ENCODE measurements at places on chromosomes 3 and 15.

- no peak for DNase-seq
These were observed 13.4 kb downstream of the ATRIP start for GRCh38 chr3:48459773-48460516.

DNA sequence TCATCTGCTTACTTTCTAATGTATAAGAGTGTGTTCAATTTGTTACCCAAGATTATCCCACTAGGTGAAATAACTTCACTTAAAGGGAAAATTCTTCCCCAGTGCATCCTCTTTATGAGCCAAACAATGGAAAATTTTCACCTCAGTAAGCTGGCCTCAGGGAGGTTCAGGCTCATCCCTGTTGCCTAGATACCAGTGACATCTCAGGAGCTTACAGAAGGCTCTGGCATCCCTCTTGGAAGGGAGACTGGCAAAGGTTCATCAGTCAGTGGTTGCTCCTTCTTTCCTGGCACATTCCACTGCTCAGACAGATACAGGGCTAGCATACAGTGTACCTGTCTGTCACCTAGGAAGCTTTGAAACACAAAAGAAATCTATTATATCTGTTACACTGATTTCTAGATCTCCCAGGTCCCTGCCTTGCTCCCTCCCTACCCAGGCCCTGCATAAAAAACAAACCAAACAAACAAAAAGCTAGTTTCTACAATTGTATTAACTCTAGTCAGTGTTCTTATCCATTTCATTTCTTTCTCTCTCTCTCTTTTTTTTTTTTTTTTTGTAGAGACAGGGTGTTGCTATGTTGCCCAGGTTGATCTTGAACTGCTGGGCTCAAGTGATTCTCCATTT, 1.7 kb downstream of the IP6K2 start:
- DNase-seq: no peak

DNA sequence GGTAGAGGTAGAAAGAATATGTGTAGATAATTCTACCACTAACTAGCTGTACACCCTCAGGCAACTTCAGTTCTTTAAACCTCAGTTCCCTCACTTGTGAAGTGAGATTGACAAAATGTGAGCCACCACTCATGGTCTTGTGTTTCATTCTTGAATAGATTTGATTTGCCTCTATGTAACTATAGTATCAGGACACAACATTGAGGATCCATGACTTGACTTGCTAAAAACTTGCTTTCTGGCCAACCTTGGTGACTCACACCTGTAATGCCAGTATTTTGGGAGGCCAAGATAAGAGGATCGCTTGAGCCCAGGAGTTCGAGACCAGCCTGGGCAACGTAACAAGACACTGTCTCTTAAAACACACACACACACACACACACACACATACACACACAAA, 115.8 kb upstream of the FLNB start:
- DNase-seq: no peak

DNA sequence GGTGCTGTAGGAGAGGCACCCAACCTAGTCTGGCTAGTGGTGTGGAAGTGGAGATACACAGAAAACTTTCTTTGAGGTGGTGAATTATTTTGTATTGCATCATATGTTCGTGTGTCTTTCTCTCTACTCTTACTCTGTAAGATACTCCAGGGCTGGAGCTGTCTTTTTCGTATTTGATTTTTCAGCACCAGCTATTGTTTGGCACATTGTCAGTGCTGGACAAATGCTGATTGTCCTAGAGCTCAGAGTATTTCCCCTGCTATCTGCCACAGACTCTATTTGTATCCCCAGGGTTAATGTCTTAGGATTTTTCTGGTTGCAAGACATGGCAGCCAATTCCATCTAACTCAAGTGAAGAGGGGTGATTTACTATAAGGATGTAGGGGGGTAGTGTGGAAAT, 110.5 kb downstream of the SAMMSON start:
- no peak for DNase-seq

GRCh38 chr15:20341901-20342600, 199.5 kb downstream of the GOLGA6L6 start:
- peak; percentile 69 for DNase-seq

DNA sequence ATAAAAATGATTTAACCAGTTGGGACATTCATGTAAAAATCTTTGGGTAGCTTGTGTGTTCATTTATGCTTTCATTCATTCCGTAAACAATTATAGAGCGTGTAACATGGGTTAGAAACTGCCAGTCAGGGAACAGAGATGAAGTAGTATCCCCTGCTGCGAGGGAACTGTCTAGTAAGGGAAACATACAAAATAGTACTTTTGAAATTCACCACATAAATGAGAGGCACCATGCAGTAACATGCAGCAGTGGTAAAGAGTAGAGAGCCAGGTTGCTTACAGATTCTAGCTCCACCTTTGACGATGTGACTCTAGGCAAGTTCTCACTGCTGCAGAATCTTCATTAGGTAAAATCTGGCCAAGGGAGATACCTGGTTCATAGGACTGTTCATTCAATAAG, 938 bp downstream of the DZIP3 start:
- no peak for DNase-seq

DNA sequence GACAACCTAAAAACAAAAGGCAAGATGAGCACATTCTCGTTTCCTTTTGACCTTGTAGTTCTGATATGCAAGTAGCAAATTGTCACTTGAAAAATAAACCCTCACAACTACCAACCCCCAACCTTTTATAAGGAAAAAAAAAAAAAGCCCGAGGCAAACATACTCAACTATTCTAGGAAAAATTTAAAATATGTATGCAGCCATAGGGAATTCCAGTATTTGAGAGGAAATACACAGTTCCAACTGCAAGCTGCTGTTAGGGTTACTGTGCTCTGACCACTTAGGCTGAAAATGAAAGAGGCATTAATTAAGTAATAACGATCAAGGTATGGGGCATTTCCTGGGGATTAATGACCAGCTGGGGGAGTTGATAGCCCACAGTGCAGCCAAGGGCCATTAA, 281.9 kb upstream of the DPH6 start:
- DNase-seq: no peak

GRCh38 chr15:69509131-69509530, 56.5 kb downstream of the RPLP1 start:
- no peak for DNase-seq

GRCh38 chr15:92091155-92091734, 237.7 kb downstream of the SLCO3A1 start:
- no peak for DNase-seq

DNA sequence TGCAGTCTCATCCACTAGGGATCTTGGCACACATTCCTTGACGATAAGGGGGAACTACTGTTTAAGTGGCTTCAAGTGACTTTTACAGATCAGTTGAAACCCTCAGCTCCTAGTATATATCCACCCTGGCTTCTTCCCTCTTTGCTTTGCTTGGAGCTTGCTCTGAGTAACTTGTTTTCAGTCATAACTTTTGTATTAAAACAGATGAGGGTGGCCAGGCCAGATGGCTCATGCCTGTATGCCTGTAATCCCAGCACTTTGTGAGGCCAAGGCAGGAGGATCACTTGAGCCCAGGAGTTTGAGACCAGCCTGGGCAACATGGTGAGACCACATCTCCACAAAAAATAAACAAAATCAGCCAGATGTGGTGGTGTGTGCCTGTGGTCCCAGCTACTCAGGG, 42.4 kb downstream of the EOMES start:
- DNase-seq: no peak

- no peak for DNase-seq
These were observed 64.9 kb upstream of the ZBTB20 start for GRCh38 chr3:115211810-115212492.

DNA sequence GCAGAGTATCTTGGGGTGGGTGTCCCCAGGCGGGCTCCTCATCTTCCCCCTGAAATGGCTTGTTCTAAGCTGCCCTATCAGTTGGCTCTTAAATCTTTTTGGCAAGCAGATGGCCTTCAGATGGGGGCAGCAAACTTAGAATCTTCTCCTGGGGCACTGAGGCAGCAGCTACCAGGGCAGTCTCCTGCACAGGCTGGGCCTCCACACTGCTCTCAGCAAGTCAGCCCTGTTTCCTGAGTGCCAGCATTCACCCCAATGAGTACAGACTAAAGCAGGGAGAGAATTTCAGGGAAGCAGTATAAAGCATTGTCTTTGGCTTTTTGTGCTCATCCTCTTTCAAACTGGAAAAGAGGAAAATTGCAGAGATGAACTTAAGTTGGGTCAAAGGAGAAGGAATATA, 51.1 kb upstream of the APEH start:
- DNase-seq: no peak

- DNase-seq: no peak
These were observed 28.4 kb downstream of the TP63 start for GRCh38 chr3:189659571-189659970.

GRCh38 chr15:81189583-81190283, 6.9 kb upstream of the IL16 start:
- DNase-seq: no peak

GRCh38 chr15:63089260-63090043, 32.2 kb upstream of the LACTB start:
- no peak for DNase-seq

- no peak for DNase-seq
These were observed 500.7 kb upstream of the ARRDC4 start for GRCh38 chr15:97459771-97460170.

DNA sequence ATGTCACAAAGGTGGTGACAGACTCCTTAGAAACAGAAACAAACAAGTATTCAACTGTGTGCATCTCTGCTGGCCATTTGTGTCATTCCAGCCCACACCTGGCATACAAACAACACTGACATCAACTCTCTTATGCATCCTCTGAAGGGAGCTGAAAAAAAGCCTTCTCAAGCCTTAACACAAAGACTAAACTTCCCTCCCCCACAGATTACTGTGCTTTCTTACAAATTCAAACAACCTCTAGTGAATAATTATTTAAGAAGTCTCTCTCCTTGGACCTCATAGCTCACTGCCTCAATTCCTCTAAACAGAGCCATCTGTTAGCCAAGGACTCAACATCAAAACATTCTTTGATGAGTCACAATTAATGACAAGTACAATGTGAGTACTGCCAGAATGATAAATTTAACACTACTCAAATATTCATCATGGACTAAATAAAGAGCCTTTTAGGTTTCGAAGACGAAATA, 132.1 kb downstream of the WDR76 start:
- no peak for DNase-seq

DNA sequence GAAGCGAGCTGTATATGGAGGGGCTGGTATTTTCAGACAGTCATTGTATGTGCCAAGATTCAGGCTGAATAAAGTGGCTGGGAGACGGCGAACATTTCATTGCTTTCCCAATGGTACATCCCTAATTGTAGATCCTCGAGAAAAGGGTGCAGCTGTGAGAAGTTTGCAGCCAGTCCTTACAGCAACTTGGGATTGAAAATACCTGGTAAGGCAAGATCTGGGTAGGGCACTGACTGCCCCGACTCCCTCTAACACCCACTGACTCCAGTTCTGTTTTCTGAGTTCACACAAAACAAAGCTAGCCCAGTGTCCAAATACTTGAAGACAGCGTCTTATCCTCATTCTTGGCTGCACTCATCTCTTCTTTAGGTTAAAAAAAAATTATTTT, 63.7 kb downstream of the EDEM1 start:
- DNase-seq: no peak

- DNase-seq: no peak
These were observed 9.9 kb upstream of the CCDC54 start for GRCh38 chr3:107367353-107367752.

DNA sequence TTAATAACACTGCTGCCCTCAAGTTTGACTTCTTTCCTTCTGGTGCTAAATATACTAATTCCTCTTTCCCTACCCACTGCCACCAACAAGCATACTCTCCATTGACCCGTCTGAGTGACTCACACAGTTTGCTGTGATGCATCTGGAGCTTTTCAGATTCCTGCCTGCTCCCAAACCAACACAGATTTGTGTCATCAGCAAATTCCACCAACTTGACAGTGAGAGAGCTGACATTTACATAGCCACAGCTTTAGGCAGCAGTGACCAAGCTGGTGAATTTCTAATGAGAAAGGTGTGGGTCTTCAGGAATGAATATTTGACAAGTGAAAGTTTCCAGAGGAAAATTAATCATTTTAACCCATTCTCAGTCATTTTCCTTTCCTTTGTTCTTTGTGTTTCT, 96.5 kb upstream of the PRICKLE2 start:
- no peak for DNase-seq

- DNase-seq: no peak
These were observed 89.9 kb downstream of the IQSEC1 start for GRCh38 chr3:12983319-12983718.

DNA sequence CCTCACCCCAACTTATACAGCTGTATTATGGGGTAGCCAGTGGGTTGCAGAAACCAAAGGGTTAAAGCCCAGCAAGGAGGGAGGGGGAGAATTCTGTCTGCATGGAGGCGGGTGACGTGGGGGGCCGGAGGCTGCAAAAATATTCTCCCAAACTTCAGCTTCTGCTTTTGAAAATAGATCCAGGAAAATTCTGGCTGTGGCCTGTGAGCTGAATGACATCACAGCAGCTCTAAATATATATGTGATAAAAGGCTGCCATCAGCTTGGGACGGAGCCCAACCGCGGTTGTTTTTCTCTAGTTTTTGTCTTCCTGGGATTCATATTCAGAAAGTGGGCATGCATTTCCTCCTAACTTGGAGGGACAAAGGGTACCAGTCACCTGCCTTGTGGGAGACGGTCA, 27.6 kb downstream of the MAPKAPK3 start:
- no peak for DNase-seq

DNA sequence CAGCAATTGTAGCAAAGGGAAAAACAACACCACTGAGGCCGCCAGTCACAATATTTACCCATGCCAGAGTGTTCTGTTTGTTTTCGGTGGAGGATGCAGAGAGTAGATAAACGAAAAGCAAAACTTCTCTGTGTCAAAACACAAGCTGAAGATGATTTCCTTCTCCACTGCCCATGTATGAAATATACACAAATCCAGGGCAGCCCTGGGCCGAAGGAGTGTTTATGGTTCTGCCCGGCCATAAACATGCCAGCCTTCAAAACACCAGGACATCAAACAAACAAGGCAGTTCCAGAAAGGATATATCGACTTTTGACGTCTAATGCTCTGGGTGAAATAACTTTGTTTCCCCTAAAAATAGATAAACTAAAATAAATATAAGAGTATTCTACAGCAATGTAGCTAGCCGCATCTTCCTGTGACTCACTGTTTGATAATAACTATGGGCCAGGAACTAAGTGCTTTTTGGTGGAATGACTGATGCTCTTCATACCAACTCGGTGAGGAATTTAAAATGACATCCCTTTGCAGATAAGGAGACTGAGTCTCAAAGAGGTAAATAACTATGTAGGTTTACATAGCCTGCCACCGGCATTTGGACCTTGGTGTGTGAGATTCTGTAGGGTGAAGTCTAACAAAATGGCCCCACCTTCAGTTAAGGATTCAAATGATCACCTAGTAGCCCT, 82.8 kb downstream of the MAGI1 start:
- DNase-seq: no peak

- no peak for DNase-seq
These were observed 67.7 kb downstream of the CLDN11 start for GRCh38 chr3:170486398-170486797.

GRCh38 chr3:90005281-90005847, 897.9 kb downstream of the EPHA3 start:
- DNase-seq: no peak

DNA sequence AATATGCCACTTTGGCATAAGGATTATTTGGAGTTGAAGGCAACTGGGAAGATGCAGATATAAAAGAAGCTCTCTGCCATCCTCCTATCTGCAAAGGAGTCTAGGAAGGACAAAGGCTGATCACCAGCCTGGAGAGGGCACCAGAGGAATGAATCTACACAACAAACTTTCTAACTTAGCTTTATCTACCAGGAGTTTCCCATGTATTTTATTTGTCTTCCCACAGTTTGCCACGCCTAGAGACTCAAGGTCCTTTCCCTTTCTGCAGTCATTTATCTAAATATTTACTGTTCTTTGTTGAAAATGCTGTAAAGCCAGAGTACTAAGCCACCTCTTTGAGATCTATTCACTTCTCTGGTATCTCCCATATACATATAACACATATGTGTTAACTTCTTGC, 32.2 kb downstream of the GPR176 start:
- no peak for DNase-seq
